Aorta (tissue), 5 donors: ENCODE measurements at places on chromosomes 7 and 10. TPM values are rescaled to one million over a fixed set of nuclear protein-coding genes. Genes with fewer than 3 reads are reported as not detected.

DNA sequence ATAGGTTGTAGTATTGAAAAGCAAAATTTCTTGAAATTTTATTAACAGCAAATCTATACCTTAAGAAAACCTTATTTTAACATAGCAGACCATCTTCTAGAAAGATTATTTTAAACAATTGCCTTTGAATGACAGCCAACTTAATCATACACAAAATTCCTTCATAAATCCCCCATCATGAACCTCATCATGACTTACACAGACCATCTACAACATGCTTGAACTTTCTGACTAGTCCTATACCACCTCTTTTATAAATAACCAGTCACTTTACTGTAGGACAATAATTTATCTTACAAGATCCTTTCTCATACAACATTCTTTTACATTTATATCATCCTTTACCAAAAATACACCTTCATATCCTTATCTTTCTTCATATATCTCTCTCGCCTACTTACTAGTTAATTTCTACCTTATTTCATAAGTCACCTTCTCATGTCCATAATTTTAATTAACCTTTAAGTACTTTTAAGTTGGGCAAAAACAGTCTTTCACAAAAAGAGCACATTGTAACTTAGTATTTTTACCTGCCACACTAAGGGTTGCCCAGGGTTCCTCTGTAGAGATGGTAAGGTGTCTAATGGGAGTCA is 16.6 kb upstream of the PTN start:
- DNase-seq = no peak

The MARVELD1 gene
- 87.4 TPM for total RNA-seq

GRCh38 chr10:111186358-111186757 is 109.5 kb downstream of the ADRA2A start:
- DNase-seq = no peak

The MEIG1 gene
- total RNA-seq = not detected

- DNase-seq = peak; percentile 88
These were observed at the start of gene STEAP4 for GRCh38 chr7:88306590-88307048. TSS of gene STEAP4 (minus strand) at chr7:88306894. CDS start at chr7:88284269, 22,625 bp downstream.

DNA sequence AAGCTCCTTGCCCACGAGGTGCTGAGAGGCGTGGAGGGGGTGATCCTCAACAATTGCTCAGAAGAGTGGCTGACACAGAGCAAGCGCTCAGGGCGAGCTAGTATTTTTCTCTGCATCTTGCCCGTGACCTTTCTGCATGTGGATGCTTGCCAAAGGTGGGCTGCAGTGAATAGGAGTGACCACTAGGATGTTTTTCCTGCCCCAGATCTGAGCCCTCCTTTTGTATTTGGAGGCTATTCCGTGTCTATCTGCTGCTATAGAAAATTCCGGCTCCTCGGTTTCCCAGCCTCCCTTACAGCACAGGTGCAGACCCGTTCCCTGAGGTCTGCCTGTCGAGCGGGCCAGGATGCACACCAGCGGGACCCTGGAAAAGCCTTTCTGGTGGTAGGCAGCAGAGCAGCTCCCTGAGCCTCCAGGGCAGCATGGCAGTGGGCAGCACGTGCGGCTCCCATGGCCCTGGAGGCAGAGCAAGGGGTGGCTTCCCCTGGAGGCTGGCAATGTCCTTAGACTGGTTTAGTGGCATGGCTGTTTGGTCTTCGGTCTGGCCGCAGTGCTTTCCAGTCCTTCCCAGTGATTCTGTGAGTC is 145.1 kb upstream of the PCBD1 start:
- no peak for DNase-seq

- DNase-seq = no peak
These were observed 190.0 kb upstream of the MKI67 start for GRCh38 chr10:128316121-128316726.

DNA sequence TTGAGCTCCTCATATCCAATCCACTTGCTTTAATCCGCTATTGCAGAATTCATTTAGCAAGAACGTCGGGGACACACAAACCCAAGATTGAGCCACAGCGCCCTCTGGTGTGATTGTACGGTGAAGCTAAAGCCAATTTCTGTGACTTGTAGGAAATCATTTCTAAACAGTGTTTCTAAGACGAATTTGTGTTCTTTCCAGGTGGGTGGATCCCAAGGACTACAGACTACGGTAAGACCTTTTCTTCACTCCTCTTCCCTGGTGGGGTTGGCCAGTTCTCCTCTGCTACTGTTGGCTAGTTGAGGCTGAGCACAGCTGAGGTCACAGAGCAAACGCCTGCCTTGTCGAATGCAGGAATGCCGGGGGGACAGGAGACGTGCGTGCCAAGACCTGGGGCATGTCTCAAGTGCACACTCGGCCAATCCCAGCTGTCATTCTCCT is 5.2 kb downstream of the DMBT1 start:
- peak; percentile 93 for DNase-seq
